ENCODE measurements at places on chromosomes 5 and 9. TPM values are rescaled to one million over a fixed set of nuclear protein-coding genes. Genes with fewer than 3 reads are reported as not detected.

Gene C7
- total RNA-seq, result not detected

Gene IL33
- total RNA-seq, result not detected

Gene SLC6A7
- total RNA-seq, result not detected

Gene TRIM14
- 128 TPM for total RNA-seq

Gene HBEGF
- total RNA-seq, result 10.7 TPM

Gene SPINK6
- not detected for total RNA-seq

Gene MZB1
- total RNA-seq, result 51.7 TPM

Gene AGXT2
- not detected for total RNA-seq
